ENCODE measurements at places on chromosomes 2 and 18.

DNA sequence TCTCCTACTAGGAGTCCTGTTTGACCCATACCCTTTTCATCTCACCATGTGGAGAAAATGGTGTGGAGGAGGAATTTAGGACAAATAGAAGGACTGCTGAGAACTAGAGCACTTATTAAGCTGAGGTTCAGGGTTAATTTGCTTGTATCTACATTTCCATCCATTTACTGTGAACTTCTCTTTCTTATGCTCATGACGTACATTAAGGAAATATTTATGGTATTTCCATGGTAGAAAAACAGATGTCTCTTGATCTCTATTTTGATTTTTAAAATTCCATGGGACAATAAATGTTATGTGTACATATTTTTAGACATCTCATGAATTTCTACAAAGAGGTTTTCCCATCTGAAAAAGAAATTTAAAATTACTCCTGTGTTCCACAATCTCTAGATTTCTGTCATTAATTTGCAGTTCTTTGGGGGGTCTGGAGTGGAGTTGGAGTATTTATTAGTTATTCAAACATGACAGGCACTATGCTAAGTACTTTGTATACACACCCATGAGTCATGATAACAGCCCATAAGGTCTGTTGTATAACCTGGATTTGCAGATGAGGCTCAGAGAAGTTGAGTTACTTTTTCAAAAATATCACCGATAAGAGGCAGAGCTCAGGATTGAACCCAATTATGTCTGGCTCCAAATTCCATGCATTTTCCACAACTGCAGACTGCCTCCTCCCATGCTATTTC is 112.6 kb downstream of the COPS8 start:
- no peak for DNase-seq

DNA sequence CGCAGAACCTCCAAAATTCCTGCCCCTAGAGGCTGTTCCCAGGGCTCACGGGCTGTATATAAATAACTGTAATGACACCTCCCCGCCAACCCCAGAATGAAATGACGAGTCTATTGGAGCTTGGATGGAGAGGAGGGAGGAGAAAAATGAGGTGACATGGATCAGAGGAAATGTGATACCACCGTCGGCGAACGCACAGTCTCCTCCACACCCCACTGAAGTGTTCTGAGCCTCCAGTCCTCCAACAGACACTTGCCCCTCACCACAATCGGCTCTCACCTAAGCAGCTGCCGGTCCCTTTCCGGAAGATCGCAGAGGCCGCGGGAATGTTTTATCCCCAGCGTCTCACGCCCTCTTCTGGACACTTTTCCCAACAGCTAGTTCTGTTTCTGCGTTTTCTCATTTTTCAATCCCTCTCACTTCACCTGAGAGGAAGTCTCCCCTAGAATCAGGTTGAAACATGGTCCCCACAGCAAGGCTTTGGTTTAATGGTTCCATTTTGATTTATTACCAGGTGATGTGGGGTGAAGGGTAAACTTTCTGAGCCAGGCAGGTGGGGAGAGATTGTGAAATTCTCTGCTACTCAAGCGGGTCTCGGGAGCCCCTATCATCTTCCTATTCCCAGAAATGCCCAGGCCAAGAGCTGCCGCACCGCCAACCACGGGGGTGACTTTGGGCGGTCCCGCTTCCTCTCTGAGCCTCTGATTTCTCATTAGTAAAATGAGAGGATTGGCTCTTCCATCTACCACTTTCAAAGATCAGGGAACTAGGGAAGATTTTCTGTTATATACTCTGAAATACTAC is 9.1 kb upstream of the MYO5B start:
- no peak for DNase-seq

DNA sequence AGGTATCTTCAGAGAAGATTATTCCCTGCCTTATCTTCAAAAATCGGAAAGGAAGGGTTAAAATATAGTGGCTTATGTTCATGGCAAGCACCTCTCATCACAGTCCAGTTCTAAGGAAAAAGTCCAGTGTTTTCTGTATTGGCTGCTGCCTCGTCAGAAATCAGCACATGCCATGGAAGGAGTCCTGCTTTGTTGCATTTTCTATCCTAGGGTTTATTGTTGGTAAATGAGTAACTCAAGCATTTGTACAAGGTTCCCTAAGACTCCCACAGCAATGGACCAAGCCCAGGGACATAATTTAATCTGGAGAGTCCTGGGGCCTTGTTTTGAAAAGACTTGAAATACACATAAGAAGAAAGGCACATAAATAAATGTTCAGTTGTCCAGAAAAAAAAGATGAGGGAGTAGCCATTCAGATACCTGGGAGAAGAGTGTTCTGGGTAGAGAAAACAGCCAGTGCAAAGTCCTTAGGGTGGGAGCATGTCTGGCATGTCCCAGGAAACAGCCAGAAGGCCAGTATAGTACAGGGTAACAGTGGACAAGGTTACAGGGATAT is 26.4 kb downstream of the NBEAL1 start:
- no peak for DNase-seq

DNA sequence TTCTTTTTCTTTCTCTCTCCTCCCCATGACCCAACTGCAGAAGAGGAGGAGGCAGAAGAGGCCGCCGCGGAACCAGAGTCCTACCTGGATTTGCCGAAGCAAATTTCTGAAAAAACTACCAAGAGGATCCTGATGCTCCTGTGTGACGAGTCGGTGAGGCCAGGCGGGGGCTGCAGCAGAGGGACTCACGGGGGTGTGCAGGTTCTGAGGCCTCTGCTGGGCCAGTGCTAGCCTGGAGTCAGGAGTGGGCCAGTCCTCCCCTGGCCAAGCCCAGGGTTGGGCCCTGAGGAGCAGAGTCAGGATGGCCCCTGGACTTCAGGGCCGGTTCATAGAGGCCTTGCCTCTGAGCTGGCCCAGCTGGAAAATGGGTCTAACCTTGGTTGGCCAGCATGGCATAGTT is 29.3 kb downstream of the OTOF start:
- no peak for DNase-seq

DNA sequence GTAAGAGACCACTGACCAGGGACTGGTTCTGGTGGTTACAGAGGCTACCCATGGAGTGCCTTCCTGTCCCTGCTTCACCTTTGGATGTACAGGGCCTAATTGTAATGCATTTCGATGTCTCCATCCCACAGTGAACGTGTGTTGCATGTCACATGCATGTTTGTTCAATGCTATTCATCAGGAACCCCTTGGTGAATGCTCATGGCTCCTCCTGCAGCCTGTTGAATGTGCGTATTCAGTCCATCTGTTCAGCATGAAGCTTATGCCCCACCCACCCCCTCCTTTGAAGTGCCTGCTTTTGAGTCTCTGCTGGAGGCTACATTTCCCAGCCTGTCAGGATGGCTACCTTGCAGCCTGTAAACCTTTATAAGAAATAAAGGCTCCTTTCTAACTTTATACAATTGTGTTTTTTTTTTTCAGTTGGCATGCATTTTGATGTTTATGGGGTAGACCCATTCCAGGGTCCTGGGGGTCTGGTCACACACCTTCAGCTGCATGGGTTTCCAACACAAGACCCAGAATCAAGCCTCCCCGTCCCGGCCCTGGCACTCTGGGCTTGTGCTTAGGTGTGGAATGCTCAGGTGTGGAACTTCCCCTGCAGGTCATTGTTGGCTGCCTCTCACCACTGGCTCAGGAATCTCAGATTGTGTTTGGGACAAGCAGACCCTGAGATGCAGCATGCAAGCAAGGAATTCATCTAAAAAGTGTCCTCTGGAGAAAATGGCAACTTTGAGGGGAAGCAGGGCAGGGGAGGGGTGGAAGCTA is 238.8 kb upstream of the HDAC4 start:
- no peak for DNase-seq

- no peak for DNase-seq
Measured at GRCh38 chr2:240329778-240330177, 105.7 kb upstream of the GPC1 start.

- DNase-seq, result no peak
Measured at GRCh38 chr2:104862058-104862941, 8.4 kb downstream of the POU3F3 start.

DNA sequence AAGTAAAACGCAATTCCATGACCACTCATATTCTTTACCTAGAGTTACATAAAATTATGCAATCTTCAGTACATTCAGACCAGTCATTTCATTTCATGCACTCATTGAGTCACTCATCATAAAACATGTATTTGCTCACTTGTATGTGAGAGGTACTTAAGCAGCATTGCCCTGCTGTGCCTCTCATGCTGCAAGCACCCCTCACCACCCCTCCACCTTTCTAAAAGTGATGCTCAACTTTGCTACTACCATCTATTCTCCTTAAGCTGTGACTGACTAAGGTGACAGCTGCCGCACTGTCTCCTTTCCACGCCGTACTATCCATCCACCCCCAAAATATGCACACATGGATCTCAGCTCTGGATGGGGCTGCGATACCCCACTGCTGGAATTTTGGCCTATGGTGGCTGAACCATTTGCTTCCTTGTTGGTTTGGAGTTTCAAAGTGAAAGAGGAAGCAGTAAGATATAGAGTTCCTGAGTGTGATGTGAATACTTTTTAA is 7.2 kb downstream of the ARHGAP25 start:
- DNase-seq, result no peak

DNA sequence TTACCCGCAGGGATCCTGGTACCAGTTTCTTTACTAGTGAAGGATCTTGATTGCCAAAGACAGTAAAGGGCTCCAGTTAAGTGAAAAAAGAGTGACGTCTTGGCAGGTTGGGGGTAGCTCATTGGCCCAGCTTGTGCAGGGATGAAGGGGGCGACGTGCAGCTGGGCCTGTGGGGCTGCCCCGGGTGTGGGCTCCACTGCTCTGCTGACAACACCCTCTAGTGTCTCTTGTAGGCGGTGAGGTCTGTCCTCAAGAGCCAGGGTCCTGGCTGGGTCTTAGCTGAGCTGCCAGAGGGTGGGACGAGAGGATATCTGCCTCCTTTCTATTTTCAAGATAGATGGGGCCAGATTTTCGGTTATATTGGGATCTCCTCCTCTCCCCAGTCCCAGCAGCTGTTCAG is 6.1 kb downstream of the ARHGEF4 start:
- no peak for DNase-seq

GRCh38 chr18:27599202-27599829 is 414.2 kb upstream of the CHST9 start:
- peak; percentile 8 for DNase-seq
